CD4-positive, alpha-beta T cell treated with Interleukin-15 for 4 hours (primary cell): ENCODE measurements at places on chromosomes 7 and 10.

GRCh38 chr7:22561321-22561811, 61.4 kb upstream of the STEAP1B start:
- no peak for DNase-seq

DNA sequence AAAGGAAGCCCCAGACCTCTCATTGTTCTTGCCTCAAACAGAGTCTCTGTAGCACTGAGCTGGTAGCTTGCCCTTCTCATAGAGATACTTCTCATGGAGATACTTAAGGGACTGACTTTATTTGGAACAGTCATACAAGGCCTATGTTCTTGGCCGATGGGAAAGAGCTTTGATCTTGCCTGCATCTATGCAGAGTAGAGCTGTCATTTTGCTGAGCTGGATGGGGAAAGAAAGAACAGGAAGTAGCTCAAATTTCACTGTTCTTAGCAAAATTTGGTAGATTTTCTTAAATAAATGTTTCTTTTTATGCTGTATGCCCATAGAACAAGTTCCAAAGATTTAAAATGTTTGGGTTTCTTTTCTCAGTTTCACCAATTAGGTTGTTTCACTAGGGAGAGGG, 119.3 kb upstream of the SEC61G start:
- no peak for DNase-seq

- DNase-seq, result no peak
Measured at GRCh38 chr10:111231779-111232178, 154.9 kb downstream of the ADRA2A start.

DNA sequence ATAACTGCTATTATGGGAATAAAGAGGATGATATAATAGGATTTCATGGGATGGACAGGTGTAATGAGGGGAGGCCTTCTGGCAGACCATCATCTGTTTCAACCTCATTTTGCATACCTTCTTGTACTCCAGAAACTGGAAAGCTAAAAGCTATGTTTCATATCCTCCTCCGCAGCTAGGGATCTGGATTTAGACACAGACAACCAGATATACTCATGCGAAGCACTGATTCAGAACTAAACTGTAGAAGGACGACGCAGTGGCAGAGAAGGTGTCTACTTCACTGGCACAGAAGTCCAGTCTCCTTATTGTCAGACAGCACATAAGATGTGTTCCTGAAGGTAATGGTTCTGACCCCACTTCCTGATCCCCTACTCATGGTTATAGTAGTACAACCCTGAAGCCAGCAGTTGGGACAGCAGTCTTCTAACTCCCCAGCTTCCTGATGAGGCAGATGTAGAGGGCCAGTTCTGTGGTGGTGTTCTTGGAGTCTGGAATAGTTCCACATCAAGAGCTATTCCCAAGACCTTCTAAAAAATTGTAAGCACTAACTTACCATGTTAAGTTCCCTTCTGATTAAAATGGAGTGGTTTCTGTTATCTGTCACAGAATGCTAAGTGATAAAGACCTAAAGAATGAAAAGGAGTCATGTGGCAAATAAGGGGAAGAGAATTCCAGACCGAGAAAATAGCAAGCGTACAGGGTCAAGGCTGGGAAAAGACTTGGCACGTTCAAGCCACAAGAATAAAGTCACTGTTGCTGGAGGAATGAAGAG, 550.3 kb downstream of the GRM8 start:
- no peak for DNase-seq

- no peak for DNase-seq
Measured at GRCh38 chr10:126349101-126349500, 39.2 kb downstream of the ADAM12 start.

DNA sequence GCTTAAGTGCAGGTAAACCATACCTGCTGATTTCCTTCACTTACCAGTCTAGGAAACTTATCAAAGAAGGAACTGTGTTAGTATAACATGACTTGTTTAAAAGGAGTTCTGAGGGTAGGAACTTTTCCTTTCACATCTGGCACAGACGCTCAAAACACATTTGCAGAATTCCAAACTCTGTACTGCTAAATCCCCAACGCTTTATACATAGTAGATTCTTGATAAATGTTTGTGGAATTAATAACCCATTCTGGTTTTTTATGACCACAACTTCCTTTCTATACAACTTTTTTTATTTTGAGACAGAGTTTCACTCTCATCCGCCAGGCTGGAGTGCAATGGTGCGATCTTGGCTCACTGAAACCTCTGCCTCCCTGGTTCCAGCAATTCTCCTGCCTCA, 7.7 kb upstream of the TRUB1 start:
- no peak for DNase-seq

DNA sequence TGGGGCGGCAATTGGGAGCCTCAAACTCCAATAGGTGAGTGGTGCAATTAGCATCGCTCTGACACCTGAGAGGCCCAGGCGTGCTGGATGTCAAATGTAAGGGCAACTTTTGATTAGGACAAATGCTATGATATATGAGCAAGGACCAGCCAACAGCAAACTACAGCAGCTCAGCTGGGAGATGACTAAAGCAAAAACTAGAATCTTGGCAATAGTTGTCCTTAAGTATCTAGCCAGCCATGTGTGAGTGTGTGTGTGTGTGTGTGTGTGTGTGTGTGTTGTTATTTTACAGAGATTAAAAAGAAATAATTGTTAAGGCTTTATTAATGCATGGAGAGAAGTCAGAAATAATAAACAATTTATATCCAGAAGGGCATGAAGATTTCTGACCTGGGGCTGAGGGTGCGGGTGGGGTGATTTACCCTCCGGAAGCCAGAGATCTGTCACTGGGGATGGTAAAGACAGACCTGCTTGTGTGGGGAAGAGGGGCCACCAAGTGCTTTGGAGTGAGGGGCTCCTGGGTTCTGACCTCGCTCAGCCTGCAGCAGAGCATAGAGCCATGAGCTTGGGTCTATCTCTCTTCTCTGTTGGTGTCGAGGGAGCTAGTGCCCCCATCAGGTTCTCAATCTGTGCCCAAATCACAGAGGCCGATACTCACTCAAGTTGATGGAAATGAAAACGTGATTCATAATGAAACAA, 77.3 kb downstream of the EMX2 start:
- no peak for DNase-seq

DNA sequence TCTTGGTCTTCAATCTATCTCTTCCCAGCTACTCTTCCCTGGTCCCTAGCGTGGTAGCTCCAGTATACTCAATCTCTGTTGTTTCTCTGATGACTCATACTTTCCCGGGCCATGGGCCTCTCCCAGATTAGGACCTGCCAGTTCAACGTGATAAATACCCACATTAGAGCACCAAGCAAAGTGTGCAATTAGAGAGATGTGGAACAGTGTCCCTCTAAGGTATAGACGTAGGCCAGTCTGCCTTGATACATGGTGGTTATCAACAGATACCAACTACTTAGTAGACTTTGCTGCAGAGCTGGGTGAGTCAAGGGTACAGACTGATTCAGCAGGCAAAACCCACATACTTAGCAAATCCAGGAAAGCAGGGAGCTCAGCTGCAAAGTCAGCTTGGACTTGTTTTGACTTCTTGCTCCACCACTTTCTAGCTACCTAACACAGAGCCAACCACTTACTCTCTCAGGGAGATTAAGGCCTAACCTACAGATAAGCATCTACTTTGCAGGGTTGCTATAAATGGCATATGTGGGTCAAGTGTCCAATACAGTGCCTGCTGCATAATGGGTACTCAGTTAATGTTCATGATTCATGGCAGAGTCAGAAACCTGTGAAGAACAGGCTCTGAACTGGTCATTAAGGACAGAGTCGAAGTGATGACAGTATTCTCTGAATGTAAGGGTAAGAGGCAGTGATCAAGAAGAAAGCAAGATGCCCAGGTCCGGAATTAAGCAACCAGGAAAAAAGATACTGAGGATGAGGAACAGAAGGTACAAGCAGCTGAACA, 176.1 kb downstream of the CHN2 start:
- DNase-seq, result no peak

GRCh38 chr10:124745252-124745651, 1.1 kb upstream of the FAM53B start:
- no peak for DNase-seq

DNA sequence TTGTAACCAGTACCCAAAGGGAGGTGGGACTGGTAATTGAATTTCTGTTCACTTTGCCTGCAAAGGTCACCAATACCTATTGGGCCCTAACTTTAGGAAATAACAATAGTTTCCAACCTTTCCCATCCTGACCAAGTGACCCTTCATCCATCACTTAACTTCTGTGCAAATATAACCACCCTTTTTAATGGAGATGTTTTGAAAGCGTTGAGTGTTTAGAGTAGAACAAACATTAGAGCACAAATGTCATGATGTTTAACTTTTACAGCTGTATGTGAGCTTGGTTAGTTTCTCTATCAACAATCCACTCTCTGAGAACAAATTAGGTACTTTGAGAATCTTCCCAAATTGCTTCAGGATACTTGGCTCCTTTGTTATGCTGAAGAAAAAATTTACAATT, 66.4 kb downstream of the MET start:
- DNase-seq, result no peak

GRCh38 chr10:75344170-75344569, 57.4 kb downstream of the ZNF503 start:
- no peak for DNase-seq

DNA sequence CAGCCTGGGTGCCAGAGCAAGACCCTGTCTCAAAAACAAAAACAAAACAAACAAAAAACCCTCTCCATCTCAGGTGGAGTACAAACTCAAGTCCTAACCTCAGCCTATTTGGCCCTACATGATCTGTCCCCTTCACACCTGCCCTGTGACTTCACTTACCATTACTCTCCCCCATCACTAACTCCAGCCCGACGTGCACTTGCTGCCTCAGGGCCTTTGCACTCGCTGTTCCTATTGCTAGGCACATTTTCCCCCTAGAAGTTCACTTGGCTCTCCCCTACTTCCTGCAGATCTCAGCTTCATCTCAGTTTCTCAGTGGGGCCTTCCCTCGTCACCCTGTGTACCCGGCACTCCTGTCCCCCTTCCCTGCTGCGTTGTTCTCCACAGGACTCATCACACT, 8.5 kb upstream of the LRMDA start:
- DNase-seq, result no peak

DNA sequence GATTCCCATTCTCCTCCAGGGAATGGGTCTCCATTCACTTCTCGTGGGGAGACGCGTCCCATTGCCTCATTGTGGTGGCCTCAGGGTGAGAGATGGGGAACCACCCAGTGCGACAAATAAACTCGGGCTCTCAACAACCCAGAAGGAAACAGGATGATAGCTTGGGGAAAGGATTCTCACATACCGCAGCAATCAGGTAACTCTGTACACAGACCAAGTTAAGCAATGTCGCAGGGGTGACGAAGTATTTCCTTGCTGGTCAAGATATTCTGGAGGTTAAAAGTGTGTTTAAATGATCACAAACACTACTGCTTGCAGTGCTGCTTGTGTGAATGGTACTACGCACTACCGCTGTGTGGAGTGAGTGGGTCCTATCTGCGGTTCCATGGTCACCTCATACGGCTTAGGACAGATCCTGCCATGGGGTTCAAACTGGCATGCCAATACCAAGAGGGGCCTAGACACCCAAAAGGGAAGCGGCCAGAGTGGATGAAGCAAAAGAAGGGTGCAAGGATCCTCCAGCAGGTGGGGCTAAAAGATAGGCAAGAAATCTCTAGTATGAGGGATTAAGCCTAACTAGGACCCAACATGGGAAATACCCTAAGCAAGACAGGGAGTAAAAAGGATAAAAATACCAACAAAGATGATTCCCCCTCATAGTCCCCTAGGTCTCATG, 143.8 kb upstream of the TMEM106B start:
- DNase-seq, result peak; percentile 68

GRCh38 chr7:81075150-81075549, 156.3 kb upstream of the SEMA3C start:
- no peak for DNase-seq

GRCh38 chr10:70680899-70681730, 8.8 kb downstream of the ADAMTS14 start:
- no peak for DNase-seq

DNA sequence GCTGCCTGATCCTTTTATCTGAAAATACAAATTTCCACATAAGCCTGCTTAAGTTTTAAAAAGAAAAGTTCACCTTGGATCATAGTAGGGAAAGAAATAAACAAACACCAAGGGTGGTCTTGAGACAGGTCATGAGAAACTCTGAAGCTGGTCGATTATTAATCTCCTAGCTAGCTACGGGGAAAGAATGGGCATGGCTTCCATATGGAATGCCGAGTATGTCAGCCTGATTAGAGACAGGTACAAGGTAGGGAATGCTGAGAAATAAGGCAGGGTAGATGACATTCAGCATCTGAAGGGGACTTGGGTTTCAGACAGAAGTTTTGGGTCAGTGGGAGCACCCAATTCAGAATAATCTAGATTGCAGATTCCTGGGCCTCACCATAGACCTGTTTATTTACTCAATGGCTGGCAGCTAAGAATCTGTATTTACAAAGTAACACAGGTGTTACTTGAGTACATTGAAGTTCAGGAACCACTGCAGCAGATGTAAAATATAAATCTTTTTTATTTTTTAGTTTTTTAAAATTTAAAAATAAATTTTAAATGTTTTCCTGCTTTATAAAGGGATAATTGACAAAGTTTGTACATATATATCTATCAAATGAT, 49.0 kb downstream of the SCIN start:
- DNase-seq, result no peak

- DNase-seq, result no peak
Measured at GRCh38 chr10:125698481-125698998, 15.6 kb upstream of the TEX36 start.

GRCh38 chr7:99674995-99675742, 4.6 kb downstream of the CYP3A5 start:
- DNase-seq, result no peak

DNA sequence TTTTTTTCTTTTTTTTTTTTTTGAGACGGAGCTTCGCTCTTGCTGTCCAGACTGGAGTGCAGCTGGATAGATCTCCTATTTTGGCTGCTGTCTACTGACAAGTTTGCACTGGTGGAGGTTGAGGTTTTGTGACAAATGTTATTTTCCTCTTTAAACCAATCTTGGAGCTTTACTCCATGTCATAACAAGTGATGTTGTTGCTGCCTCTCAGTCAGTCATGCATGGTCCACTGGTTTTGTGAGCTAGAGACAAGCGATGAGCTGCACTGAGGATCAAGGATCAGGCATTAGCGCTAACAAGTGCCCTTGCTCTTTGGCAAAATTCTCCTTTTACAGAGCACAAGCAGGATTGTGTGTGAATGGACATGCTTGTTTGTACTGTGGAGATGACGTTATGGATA, 805 bp upstream of the WDFY4 start:
- no peak for DNase-seq

- no peak for DNase-seq
Measured at GRCh38 chr10:8768852-8769251, 714.4 kb downstream of the GATA3 start.

GRCh38 chr10:125128397-125129075, 31.8 kb downstream of the CTBP2 start:
- DNase-seq, result no peak

GRCh38 chr7:102085218-102085772, 201.4 kb upstream of the SH2B2 start:
- no peak for DNase-seq

GRCh38 chr7:10300577-10300976, 673.1 kb upstream of the PHF14 start:
- DNase-seq, result no peak

GRCh38 chr10:86715156-86715795, 41.1 kb upstream of the BMPR1A start:
- DNase-seq, result no peak
